ENCODE measurements at places on chromosomes 12 and 14.

DNA sequence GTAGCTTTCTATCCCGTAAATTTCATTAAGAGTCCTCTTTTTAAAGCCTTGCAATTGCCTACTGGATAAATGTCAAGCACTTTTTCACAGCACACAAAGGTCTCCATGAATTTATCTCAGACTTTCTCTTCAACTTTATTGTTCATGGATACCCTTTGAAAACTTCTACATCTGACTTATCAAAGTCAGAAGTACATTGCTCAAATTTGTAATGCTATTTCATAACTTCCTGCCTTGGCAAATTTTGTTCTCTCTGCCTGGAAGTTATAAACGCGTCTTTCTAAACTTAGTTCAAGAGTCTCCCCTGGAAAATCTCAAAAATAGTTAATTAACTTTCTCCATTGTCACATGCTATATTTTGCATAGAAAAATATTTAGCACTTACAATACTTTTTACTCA, 55.9 kb upstream of the RERGL start:
- no peak for DNase-seq

DNA sequence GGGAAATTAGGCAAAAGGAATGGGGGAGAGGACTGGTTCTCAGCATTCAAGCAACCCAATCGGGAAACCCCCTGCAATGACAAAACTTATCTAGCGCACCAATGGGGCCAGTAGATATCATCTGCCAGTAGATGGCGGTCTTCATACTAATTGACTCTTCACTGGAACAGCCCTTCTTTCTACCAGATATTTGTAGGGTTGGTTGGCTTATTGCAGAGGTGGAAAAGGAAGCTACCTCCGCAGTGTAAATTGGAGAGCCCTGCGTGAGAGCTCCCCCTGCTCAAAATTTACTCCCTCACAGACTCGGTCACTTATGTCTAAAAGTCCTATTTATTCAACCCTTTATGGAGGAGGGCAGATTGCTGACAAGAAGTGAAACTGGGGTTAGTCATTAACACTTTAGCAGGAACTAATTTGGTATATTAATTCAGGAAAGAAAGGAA, 166.1 kb upstream of the CCND2 start:
- DNase-seq: peak; percentile 71

DNA sequence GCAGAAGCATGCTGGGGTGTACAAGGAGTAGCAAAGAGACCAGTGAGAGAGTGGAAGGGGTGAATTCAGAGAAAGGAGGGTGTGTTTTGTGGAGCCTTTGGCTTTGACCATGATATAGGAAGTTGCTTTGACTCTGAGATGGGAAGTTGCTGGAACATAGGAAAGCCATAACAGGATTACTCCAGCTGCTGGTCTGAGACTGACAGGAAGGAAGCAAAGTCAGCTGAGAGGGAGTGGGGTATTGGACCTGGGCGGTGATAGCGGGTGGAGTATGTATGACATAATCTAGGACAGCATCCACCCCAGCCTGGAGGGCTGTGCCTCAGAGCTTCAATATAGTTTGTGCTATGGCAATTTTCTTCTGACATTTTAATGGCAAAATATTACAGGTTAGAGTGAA, 324.4 kb downstream of the PDZRN4 start:
- no peak for DNase-seq

- no peak for DNase-seq
Measured at GRCh38 chr12:72228424-72228823, 43.7 kb upstream of the TRHDE start.

- no peak for DNase-seq
Measured at GRCh38 chr12:132315507-132315906, 13.9 kb downstream of the GALNT9 start.

DNA sequence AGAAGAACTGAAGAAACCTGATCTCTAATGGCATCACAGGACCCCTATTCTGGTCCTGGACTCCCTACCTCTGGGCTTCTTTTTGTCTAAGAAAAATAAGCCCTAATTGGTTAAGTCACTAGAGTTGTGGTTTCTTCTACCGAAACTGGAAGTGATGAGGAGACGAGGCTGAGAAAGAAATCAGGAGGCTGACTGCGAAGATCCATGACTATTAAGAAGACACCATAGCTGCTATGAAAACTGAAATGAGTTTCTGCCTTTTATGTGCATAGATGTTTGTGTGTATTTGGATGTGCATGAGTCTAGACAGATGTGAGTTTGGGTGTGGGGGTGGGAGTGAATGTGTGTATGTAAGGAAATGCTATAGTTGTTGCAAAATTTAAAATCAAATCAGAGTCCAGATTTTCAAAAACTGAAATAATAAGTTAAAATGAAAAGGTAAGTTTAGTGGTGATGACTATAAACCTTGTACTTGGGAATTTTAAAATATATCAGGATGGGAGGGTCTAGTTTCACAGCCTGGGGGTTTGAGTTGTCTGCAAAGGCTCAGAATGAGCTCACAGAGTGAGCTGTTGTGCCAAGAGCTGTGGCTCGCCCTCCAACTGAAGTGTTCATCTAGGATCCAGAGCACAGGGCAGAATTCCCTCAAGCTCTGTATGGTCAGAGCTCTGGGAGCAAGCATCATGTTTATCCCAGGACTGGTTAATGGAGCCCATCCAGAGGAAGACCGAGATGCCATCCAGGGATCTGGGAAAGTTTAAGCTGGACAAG, 94.9 kb downstream of the VCPKMT start:
- no peak for DNase-seq

DNA sequence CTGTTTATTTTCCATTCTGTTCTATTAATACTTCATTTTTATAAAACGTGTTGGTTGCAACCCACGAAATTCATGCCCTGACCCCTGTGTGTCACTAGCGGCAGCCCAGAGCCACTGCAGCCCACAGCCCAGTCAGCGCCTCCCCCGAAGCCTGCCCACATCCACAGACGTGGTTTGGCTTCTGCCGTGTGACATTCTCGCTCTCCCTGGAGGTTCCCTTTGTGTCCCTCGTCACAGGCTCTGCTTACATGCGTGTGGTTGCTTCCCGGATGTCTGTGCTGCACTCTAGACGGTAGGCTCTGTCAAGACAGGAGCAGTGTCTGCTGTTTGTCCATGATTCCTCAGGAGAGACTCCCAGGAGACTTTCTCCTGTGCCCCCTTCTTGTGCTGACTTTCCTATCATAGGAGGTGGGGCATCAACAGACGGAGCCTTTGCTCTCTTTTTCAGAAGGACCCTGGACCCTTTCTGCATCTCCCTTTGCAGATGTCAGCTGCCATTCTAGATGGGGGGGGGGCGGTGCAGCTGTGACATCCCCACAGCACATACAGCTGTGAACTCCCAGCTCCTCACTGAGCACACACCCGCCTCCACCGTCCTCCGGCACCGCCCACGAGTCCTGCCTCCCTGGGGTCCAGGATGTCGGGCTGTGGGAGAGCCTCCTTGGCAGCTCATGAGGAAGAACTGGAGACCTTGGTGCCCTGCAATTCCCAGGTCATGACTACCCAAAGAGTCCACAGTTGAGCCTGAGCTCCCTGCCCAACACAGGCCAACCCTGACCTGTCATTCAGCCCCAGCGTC, 36.8 kb upstream of the PIWIL1 start:
- DNase-seq: no peak

- DNase-seq: no peak
Measured at GRCh38 chr12:12964255-12964654, 12.3 kb upstream of the GPRC5D start.

DNA sequence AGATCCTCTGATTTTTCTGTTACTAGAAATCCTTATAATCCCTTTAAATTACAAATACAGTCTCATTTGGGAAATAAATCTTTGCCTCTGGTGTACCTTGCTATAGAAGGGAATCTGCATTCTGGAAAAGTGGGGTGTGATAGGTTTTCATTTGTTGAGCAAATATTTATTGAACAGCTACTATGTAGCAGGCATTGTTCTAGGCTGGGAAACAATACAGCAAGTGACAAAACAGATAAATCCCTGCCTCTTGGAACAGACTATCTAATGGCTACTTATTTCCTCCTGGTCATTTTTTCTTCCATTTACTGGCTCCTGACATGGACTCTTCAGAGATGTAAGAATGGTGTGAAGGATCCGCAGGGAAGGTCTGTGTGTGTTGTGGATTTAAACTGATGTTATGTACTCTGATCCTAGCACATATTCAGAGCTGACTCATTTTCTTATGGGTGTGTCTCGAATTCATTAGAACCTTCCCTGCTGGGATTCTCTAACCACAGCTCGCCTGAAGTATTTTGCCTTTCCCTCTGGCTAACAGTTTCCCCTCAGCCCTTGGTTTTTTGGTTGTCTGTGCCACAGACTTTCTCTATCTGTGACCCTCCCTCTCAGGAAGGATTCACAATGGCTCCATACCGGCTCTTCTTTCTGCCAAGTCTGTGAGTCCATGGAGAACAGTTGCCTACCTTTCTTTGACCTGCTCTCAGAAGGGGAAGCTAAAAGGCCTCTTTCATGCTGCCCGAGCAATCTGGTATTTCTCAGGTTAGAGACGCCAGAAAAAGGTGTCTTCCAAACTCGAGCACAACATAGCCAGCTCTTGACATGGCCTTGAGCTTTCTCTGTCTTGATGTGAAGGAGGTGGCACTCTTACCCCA, 53.7 kb downstream of the TMTC2 start:
- no peak for DNase-seq

- DNase-seq: no peak
Measured at GRCh38 chr14:98183556-98183955, 1088.4 kb downstream of the BCL11B start.

GRCh38 chr12:104699489-104700190, 242.9 kb downstream of the CHST11 start:
- no peak for DNase-seq

GRCh38 chr12:52674433-52674775, 5.8 kb downstream of the KRT1 start:
- no peak for DNase-seq

DNA sequence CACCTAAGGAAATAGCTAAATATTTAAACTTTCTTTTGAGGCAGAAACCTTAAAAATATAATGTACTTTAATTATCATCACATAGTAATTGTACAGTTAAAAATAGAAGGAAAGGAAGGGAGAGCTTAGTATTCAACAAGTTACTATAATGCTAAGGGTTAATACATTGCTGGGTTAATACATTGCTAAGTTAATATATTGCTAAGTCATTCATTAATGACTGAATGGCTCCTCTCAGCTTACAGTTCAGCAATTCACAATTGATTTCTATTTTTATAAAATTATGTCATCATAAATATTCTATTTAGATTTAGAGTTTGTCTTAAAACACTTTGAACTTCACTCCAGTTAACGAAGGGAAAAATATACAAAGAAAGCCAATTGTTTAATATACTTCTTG, 207.9 kb downstream of the BMP4 start:
- DNase-seq: no peak

DNA sequence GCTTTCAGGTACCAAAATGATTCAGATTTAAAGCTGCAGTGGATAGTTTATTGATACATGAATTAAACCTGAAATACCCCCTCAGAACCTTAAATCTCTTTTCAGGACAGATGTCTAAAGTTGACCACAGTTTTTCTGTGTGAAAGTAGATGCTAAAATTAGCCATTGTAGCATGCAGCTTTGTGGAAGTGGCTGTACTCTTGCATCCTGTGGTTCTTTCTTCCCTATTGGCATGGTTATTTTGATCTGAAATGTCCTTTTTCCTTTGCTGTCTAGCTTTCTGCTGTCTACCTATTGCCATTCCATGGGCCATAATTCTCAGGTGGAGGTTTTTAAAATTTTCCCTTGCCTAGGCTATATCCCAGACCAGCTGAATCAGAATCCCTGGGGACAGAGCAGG, 455.6 kb downstream of the ZFP36L1 start:
- no peak for DNase-seq

DNA sequence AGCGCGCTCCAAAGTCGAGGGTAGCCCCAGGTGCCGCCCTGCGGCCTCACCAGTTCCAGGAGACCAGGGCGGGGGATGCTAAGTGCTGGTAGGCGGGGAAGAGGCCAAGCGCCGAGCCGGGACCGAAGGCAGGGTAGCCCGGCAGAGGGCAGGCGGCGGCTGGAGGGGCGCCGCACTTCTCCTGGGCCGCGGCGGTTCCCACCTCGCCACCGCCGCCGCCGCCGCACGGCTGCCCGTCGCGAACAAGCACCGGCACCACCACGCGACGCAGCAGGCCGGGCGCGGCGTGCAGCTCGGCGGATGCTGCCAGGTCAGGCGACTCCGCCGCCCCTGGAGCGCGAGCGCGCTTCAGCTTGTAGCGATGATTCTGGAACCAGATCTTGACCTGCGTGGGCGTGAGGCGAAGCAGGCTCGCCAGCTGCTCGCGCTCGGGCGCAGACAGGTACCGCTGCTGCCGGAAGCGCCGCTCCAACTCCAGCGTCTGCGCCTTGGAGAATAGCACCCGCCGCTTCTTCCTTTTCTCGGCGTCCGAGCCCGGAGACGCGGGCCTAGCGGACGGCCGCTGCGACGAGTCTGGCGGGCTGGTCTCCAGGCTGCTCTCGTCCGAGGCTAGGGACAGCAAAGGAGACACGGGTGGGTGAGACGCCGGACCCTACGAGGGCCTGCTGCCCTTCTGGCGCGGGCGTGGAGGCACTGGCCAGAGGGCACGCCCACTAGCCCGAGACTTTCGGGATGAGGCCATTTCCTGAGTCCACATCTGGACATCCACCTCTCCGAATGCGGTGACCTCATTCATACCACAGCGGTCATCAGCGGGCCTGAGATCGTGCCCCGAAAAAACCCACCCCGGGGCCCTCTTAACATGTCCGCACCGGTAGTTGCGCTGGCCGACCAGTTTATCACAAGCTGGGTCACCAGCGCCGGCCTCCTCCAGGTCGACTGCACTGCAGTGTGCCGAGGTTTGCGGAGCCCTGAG, 1.3 kb downstream of the NKX2-8 start:
- DNase-seq: peak; percentile 36

DNA sequence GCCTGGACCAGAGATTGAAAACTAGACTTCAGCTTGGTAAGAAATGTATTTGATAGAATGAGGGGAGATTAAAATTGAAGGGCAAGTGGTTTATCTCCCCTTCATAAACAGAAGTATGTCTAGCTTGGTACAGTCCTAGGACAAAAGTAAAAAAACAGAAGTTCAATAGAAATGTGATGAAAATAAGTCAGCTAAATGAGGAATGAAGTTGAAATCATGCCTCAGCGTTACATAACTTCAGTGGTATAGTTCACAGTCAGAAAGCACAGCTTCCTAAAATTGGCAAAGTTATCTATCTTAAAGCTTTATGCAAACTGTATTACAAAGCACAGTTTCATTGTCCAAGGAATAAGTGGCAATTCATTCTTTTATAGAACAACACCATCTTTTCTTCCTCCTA, 90.2 kb upstream of the SYT10 start:
- DNase-seq: no peak

- DNase-seq: no peak
Measured at GRCh38 chr14:89408907-89409700, 7.9 kb downstream of the FOXN3 start.

- no peak for DNase-seq
Measured at GRCh38 chr12:27462851-27463250, 16.3 kb downstream of the SMCO2 start.

DNA sequence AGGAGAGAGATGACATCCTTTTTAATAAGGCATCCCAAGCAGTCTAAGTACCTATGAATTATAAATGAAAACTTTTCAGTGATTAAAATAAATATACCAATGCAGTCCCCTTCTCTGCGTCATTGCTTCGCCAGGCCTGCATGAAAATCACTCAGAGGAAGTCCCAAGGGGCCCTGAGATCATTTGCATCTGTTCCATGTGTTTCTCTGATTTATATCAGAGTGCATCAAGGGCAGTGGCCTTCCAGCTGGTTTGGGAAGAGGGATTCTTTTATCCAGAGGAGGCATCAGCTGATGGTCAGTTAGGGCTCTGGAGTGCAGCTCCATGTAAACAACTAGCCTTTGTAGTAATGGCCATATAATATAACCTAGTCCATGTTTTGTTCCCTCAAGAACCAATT, 210.1 kb downstream of the RGS6 start:
- no peak for DNase-seq
